ENCODE measurements at places on chromosomes 7 and 10.

DNA sequence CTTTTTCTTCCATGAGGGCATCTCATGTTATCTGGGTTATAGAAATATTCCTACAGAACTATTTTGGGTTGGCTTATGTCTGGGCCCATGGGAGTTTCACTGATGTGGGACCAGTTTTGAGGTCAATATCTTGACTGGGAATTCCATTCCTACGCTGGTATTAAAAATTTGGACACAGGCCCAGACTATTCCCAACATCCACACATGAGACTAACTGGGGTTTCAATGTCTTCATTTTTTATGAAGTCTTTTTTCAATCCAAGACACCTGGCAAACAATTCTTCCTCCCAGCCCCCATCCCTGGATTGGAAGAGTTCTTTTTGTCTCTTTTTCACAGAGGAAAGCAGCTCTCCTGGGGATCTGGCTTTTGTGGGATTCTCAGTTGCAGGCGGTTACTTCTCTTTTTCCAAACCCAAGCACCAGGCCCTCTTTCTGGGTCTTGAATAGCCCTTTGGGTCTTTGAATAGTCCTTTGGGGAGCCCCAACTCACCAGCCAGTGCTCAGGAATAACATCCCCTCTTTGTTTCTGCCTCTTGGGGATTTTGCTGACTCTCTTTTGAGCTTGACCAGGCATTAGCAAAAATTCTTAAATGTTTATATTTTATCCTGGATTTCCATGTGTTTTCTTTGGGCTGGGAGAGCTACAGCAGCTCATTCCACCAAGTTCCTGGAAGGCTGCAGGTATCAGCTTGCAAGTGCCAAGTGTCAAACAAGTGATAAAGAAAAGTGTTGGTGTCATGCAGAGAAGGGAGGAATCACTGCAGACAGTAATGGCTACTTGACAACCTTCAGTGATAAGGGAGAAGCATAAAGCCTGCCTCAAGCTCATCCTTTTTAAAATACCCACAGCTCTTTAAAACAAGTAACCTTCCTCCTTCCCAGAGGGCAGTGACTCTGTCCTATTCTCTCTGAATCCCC is 234.3 kb downstream of the ADAM12 start:
- DNase-seq = peak; percentile 83

DNA sequence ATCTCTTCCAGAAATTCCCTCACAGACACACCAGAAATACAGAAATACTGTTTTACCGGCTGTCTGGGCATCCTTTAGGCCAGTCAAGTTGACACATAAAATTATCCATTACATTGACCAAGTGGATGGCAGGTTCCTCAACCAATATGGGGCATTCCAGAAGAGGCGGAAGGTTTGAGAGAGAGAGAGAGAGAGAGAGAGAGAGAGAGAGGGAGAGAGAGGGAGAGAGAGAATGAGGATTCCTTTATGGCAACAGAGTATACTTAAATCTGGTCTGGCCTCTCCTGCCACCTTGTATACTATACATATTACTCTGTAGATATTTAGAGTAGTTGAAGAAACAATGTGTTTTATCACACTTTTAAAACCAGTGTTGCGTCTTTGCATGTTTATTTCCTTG is 214.1 kb downstream of the CAMK1D start:
- no peak for DNase-seq

- no peak for DNase-seq
These were observed 32.8 kb downstream of the PIK3AP1 start for GRCh38 chr10:96687317-96688012.

GRCh38 chr7:153943861-153944260 is 108.3 kb upstream of the DPP6 start:
- no peak for DNase-seq

DNA sequence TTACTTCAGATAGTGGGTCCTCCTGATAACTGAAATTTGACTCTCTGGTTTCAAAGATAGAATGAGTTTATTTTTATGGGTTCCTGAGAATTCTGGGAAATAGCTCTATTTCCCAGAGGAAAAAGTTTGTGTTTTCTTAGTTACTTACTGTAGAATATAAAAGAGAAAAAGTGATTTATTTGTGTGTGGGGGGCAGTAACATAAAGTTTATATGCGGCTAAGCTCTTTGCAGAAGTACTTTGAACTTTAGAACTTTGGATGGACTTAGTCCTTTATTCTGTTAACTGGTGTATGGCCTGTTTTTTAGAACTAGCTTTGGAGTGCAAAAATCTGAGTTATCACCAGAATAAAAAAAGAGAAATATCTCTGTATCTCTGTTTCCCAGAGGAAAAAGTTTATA is 157.1 kb downstream of the BBS9 start:
- DNase-seq = no peak

GRCh38 chr7:68176974-68177373 is 1180.3 kb downstream of the TYW1 start:
- peak; percentile 84 for DNase-seq
